Dorsolateral prefrontal cortex (tissue), 122 donors: ENCODE measurements at places on chromosomes 2 and 18.

GRCh38 chr2:152504618-152505017 is 169.6 kb downstream of the FMNL2 start:
- DNase-seq, result no peak

DNA sequence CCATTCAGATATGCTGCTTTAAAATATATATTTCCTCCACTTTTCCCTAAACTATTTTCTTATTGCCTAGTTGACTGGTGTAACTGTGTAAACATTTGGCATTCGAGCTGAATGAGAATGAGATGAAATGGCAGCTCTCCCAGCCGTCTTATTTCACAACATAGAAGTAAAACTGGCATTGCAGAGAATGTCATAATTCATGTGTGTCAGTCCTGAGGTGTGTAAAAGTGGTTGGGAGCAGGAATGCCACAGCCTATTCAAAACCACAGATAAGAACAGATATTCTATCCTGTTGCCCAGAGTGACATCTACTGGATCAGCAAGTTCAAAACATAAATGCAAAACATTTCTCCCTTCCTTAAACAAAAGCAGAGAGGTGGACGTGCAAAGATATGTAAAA is 565.5 kb upstream of the CHAC2 start:
- DNase-seq, result no peak

- DNase-seq, result no peak
These were observed 277.6 kb downstream of the ZNF804A start for GRCh38 chr2:184875911-184876310.

DNA sequence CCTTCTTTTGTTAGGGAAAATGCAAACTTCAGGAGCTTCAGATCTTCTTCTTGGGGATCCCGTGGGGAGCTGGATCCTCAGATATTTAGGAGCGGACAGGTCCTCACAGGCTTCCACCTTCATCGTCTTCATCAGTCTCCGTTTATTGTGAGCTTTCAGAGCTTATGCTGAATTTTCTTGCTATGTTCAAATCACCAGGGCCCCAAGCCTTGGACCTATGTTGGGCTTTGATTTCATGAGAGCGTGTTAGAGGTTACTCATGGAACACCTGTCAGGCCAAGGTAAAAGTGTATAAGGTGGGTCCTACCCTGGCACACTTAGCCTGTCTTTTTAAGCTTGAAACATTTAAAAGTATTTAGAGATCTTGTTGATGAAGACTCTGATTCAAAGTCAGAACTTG is 212.9 kb downstream of the FAM210A start:
- no peak for DNase-seq

DNA sequence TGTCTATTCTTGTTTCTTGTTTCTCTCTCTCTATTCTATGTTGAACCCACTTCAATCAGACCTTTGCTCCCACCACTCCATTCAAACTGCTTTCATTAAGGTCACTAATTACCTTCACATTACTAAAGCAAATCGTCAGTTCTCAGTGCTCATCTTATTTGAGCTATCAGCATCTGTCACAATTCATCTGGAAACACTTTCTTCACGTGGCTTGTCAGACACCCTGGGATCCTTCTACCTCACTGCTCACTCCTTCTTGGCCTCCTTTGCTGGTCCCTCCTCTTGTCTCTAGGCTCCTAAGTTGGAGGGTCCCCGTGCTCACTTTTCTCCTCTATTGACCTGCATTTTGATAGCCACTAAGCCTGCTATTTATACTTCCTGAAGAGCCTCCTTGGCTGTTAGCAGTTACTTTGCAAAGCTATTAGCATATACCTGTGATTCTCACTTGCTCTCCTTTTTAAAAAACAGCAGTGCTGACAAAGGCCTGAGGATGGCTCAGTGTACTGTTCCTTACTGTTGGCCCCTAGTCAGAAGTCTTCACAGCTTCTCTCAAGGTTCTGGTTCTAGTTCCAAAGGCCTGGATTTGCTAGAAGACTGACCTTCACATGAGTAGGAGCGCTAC is 80.2 kb downstream of the PLEKHM3 start:
- DNase-seq, result no peak

DNA sequence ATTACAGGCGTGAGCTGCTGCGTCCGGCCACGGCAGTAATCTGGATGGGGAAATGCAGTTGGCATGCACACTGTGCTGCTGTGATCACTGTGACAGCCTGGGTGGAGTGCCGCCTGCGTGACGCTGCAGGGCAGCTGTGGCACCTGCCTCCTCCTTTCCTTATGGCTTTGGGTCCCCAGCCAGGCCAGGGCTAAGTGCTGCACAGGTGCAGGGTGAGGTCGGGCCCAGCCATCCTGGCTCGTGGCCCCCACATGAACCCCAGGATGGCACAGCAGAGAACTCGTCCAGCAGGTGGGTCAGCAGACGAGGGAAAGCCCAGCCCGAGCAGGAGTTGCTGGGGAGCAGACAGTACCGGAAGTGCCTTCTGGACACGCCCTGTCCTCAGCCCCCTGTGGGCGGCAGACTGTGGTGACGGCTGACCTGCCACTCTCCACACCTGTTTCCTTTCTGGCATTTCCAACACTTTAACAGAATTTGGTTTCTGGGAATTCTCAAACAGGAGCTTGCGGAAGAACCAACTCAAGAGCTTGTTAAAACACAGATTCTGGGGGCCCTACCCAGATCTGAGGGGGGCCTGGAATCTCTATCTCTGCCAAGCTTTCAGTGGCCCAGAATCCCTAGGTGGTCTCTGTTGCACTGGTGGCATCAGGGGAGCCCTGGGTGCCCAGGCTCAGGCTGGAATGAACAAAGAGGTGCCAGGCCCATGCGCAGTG is 16.9 kb downstream of the HS1BP3 start:
- no peak for DNase-seq
